ENCODE measurements at places on chromosomes 3 and 15.

- DNase-seq: no peak
Measured at GRCh38 chr15:56353119-56353518, 12.1 kb upstream of the TEX9 start.

DNA sequence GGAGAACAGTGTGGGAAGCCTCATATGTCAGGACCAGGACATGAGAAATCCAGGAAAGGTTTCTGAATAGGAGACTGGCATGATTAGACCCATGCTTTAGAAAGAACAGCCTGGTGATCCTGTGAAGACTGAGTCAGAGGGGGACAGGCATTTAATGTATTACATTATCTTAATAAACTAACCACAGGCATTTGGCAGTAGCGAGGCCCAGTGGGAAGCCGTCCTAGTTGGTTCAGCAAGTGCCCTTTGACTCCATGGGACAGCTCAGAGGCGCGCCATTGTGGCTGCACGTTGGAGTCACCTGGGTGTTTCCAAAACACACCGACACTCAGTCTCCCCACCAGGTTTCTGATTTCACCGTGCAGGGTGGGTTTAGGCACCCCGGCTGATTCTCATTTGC lies 90.5 kb upstream of the DGKG start:
- DNase-seq: no peak

DNA sequence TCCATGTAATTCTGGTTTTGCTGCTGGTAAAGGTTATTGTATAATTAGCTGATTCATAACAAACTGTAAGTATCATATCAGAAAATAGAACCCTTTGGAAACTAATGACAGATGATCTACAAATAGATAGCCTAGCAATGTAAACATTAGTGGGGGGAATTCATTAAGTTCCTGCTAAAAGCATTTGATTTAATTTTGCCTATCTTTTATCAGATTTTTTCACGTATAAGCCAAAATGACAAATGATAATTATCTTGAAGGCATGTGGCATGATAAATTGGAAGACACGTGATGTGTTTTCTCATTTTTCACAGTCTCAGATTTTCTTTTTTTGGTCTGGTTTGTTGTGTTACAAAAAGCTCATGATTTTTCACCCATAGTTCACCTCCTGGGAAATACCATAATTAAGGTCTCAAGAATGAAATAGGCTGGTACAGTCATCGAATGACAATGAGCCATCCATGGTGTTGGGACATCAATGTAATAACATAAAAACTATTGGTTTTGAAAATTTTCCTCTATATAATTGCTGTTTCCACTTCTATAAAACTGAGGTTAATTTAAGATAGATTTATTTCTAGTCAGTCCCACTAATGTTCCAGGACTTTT lies 325.9 kb upstream of the TBL1XR1 start:
- DNase-seq: no peak

DNA sequence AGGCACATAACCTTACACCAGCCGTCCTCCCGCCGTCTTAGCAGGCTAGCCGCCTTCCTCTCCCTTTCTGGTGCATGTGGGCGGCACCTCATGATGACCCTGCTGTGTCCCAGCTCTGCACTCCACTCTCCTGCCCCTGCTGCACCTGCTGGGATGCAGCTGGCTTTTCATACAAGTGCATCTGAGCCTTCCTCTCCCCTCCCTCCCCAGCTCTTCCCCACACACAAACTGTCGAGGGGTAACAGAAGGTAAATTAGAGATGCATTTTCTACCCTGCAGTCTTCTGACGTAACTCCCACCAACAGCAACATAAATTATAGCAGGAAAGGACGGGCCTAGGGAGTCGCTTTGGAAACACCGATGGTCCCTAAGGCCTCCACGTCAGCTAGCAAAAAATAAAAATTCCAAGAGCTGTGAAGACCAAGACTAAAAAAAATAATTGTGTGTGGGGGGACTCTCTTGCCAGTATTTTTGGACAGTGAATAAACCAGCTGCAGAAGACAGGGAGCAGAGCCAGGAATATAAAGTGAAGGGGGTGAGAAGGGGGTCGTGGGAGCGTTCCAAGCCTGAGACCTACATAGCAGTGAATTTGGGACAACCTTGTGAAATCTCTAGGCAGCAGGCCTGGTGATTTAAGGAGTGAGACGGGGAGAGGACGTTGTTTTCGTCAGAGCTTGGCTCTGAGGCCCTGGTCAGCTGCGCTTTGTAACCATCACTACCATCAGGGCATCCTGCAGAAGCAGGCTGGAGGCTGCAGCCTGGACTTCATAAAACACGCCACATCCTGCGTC lies 216.2 kb downstream of the ADAMTS17 start:
- DNase-seq: no peak

Measured in activated T-cell treated with anti-CD3 and anti-CD28 coated beads for 24 hours (primary cell).